H9 (cell line): ENCODE measurements at places on chromosomes 12 and 14.

GRCh38 chr12:93778306-93778705, 101.1 kb downstream of the CRADD start:
- no peak for DNase-seq

- no peak for DNase-seq
Observed at GRCh38 chr12:26043135-26044006, 81.5 kb downstream of the BHLHE41 start.

DNA sequence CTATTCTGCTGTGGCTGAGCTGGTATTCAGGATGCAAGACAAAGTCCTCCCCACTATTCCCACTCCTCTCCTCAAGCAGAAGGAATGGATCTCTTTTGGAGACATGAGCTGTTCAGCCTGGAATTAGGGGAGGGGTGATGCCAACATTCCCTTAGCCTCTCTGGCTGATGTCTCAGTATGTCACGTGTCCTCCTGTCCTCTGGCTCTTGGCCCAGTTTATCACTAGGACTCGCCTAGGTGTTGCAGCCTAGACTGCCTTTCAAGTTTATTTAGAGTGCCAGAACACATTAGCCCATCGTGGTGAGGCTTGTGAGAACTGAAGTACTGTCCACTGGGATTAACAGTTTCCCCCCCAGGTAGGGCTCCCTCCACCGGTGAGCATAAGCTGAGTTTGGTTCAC, 239.9 kb upstream of the MIS18BP1 start:
- no peak for DNase-seq

DNA sequence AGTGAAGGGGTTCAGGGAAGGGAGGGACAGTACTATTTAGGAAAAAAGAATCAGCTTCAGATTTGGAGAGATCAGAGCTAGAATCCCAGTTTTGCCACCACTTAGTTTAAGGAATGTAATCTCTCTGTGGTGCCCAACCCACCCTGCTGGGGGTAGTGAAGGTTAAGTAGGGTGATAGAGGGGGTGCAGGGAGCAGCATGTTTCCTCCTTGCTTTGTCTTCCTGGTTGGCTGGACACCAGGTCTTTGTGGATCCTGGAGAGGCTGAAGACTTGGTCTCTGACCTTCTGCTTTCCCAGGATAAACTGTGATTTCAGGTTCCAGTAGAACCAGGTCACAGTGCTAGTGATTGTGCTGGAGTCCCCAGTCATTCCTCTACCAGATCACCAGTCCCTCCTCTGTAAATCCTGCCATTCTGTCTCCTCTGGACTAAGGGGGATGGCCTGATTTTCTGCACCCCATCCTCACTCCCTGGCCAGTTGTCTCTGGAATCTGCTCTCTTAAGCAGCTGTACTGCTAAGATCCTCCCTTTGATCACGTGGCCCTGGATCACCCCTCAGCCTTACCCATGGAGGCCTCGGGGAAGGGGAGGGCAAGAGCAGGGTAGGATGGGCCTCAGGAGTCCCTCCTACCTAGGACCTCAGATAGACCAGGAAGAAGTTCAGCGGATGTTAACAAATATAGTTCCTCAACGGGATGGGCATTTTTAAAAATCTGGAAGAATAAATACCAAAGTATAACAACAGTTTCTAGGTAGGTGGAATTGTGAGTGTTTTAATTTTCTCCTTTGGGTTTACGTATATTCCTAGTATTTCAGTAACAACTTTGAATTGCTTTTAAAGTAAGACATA, 3.1 kb downstream of the MAP3K12 start:
- peak; percentile 90 for DNase-seq

DNA sequence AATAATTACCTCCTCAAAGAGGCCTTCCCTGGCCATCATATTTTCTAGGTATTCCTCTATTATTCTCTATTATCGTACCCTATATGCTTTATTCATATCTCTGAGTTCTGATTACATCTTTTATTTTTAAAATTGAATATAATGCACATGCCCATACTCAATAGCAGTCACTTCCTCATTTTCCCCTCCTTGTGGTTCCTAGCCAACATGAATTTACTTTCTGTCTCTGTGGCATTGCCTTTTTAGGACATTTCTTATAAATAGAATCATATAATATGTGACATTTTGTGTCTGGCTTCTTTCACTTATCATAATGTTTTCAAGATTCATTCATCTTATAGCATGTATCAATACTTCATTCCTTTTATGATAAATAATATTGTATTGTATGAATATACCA, 74.4 kb upstream of the TRHDE start:
- DNase-seq = no peak

DNA sequence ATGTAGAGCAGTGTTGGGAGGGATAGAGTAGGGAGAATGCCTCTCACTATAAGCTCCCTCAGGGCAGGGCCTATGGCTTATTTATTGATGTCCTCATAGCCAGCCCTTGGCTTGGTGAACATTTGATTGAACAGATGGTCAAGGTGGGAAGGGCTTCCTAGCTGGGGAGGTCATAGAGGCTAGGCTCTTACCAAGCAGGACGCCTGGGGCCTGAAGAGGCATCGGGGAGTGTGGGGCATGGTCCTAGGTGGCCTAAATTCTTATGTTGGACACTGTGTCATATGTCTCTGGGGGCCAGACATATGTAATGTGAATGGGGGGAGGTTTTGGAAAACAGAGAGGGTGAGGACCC, 17.9 kb upstream of the KRT86 start:
- DNase-seq = no peak

- DNase-seq = no peak
Observed at GRCh38 chr14:51180577-51180976, 59.5 kb upstream of the TMX1 start.

DNA sequence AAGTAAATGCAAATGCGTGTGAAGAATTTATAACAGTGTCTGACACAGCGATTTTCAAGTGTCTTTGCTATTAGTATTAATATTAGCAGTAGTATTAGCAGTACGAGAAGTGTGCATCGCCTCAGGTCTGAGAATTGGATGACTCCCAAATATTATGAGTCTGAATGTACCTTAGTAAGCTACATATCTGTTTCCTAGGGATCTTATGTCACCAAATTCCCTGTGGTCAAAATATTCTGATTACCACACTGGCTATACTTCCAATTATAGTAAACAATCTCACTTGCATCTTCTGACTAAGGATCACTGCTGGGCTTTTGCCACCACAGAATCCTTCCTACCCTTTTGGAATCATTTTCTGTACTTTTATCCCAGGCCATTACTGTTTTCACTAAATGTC, 396.0 kb upstream of the MIS18BP1 start:
- no peak for DNase-seq

- no peak for DNase-seq
Observed at GRCh38 chr12:47992776-47993175, 11.5 kb downstream of the COL2A1 start.

DNA sequence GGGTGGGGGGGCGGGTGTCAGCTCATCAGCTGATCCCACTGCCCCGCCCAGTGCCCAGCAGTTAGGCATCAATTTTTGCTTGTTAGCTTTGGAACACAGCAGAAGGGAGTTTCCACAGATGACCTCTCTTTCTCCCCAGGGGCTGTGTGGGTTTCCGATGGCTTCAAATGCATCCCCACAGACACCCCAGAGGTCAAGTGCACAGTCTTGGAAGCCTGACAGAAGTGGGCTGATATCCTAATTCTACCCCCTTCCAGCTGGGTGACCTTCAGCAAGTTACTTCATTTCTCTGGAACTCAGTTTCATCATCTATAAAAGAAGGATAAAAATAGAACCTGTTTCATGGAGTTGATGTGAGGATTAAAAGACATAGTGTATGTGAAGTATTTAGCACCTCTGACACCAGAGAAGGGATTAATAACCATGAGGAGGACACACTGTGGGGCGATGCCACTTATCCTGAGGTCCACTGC, 22.0 kb downstream of the TTC9 start:
- DNase-seq = no peak

GRCh38 chr14:92693998-92694795, 54.2 kb downstream of the LGMN start:
- no peak for DNase-seq

DNA sequence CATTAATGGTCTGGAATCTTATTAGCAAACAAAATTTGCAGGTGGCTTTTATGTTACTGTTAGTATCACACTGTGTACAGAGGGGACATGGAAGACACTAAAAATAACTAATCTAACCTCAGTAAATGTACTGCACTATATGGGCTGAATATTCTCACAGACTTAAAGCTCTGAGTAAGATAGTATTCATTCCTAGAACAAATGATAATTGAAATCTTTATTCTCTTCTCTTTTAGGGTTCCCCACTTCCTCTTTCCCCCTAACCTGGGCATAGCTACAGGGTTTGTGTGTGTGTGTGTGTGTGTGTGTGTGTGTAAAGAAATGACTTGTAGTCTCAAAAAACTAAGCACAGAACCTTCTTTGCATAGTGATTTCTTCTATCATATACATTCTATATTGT, 21.4 kb upstream of the HECTD1 start:
- DNase-seq = no peak

DNA sequence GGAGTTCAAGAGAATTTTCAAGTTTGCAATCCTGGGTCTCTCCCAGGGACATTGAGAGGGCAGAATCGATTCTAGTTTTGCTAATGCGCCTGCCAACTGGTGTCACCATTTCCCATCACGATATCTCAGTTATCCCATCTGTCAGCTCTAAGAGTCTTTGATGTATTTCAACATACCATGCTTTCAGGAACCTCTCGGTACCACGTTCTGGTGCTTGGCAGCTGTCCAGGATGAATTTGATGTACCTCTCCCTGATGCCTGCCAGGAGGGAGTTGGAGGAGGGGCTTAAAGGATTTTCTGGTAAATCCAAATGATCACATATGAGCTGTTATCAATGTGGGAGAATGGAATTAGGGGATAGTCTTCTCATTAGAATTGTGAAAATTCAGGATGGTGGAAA, 332.5 kb downstream of the RGS6 start:
- DNase-seq = no peak

DNA sequence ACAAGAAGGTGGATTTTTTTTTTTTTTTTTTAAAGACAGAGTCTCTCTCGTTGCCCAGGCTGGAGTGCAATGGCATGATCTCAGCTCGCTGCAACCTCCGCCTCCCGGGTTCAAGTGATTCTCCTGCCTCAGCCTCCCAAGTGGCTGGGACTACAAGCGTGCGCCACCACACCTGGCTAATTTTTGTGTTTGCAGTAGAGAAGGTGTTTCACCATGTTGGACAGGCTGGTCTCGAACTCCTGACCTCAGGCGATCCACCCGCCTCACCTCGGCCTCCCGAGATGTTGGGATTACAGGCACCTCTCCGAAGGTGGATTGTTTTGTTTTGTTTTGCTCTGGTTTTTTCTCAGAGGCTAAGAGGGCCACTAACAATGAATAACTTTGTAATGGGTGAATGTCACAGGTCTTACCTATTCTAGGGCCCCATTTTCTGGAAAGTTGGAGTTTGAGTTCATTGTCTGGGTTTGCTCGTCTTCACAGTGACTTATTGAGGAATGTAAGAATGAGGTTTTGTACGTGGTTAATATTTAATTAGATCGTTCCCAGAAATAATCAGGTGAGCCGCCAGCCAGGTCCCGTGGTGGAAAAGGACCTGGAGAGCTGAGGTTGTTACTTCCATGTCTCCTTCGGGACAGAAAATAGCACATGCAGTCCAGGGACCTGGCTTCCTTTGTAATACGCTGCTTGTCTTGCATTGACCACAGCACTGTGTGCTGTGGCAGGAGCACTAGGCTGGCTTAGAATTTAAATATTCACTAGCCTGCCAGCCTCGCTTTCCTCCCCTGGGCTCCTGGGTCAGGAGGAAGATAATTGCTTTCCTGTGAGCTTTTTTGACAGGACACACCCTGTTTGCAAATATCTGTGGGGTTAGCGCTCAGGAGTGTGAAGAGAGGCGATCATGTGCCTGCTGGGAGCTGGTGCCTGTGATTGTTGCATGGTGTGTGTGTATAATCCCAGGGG, 2.3 kb downstream of the HIP1R start:
- DNase-seq = no peak

DNA sequence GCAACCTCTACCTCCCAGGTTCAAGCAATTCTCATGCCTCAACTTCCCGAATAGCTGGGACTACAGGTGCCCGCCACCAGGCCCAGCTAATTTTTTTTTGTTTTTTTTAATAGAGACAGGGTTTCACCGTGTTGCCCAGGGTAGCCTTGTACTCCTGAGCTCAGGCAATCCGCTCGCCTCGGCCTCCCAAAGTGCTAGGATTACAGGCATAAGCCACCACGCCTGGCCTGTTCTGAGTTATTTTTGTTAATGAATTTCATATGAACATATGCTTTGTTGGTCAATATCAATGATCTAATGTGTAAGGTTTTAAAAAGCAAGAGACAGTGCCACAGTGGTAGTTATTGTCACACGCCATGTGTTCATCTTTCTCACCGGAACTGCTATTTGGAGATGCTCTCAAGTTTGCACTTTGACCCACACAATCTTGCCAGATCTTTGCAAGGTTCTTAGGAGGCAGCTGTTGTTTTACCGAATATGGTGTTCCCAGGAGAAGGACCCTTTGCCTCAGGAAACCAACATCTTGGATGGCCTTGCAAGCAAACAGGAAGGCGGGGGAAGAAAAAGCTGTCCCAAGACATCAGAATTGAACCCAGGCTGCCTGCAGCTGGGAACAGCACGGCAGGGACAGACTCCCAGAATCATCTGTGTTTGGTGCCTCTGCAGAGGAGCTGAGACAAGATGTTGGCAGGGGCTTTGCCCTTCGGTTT, 30.0 kb downstream of the GALNT16 start:
- DNase-seq = no peak

DNA sequence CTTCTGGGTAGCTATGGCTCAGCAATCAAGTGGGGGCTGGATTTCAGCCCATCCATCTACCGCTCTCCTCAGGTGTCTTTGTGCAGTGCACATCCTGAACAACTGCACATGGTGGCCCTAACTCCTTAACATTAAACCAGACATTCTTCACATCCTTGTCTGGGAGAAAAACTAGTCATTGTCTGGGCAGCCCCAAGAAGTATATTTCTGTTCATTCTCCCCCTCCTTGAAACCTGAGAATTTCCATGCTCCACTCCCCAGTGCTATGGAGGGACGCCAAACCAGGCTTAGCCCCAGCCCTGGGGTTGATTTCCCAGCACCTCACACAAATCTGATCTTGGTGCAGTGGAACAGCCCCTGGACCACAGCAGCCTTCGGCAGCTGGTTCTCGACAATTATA, 13.4 kb downstream of the MYL2 start:
- DNase-seq = no peak

DNA sequence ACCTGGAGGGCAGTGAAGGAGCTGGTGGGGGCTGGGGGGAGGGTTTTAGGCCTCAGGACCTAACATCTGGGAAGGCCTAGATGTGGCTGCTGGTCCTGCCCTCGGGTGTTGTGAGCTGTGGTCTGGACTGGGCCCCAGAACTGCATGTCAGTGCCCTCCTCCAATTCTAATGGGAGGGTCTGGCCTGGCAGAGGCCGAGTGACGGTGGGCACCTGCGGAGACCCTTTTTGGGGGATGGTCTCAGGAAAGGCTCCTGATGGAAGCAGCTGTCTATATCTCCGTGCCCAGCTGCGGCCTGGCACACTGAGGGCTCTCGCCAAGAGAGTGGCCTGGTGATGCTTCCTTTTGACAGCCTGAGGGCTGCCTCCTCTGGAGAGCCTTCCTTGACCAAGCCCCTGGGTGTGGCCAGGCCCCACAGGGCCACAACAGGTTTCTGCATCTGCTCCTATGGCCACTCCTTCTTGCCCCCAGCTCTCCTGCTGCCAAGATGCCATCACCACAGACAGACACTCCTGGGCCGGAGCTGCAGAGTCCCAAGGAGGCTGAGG, 5.3 kb downstream of the EXOC3L4 start:
- no peak for DNase-seq

GRCh38 chr12:70482764-70483163, 116.7 kb downstream of the KCNMB4 start:
- DNase-seq = no peak

- DNase-seq = peak; percentile 74
Observed at GRCh38 chr14:36520601-36521525, 831 bp upstream of the NKX2-1 start.

GRCh38 chr14:32601069-32601468, 272.0 kb downstream of the AKAP6 start:
- DNase-seq = no peak

- peak; percentile 47 for DNase-seq
Observed at GRCh38 chr14:70641548-70642302, at the start of gene TTC9. TTC9 (plus strand) TSS chr14:70641916; CDS start chr14:70642130, 214 bp downstream.
